Fibroblast of skin of back (primary cell): ENCODE measurements at places on chromosomes 4 and X.

DNA sequence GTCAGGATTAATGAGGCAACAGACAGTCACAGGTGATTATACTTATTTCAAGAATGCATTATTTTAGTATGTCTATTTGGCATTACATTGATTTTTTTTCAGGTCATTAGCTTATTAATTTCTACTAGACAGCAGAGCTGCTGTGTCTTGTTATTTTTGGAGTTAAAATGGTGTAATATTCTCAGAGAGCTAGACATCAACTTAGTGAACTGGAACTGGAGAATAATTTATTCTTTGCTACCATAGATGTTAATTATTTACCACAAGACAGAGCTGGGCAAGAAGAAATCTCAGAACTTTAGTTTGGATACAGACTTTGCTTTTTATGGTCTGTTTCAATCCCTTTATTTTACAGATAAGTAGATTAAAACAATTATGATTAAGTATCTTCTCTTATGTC, 10.2 kb upstream of the HPGD start:
- no peak for DNase-seq

- peak; percentile 56 for DNase-seq
These were observed 4.5 kb upstream of the CBR4 start for GRCh38 chr4:169014586-169014985.

GRCh38 chrX:128754130-128754529, 701.9 kb upstream of the ACTRT1 start:
- DNase-seq: peak; percentile 0

DNA sequence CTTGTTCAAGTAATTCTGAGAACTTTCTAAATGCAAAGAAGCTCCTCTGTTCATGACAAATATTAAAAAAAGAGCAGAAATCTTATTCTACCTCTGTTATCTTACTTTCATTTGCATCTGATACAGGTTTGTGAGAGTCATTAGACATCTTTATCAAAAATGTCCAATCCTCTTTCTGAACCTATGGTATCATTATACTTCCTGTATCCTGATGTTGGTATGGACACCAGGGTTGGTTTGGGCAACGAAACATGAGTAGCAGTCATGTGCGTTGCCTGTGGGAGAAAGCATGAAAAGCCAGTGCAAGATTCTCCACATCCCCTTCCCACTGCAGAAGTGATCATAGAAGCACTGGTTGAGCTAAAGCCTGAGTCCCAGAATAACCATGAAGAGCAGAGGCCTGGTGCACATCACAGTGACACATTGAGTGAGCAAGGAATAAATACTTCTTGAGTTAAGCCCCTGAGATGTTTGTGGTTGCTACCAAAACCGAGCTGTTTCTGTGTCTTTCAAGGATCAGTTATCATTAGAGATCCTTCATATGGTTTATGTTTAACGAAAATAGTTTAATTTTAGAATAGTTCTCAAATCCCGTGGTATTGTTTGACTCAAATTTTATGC, 197.2 kb downstream of the BANK1 start:
- no peak for DNase-seq

DNA sequence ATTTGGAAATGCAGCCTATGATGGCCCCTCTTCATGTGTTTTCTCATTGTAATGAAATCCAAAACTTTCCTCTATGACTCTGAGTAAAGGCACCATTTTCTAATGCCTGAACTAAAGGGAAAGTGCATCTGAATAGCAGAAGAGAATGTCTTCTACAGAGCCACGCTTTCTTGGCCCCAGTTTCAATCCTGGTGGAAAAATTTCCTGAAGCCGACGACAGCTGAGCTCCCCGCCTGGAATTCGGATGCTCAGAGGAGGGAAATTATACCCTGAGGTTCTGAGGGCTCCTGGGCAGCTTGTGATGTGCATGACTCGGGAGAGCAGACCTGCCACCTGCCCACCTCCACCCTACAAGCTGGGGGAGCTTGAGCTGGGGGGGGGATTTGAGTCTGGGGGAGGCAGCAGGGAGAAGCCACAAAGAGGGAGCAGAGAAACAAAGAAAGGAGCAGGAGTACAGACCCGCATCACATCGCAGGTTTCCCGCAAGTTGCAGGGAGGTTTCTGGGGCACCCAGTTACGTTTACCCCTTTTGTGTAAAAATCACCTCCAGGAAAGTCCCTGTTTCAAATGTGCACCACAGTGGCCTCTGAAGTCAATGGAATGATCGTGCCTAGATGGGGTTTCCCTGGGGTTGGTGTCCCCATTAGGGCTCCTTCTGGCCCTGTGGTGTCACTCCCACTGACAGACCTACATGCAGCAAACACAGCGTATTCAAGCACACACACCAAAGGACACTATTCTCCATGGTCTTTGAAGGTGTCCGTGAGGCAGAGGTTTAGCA, 145.6 kb upstream of the RBPJ start:
- no peak for DNase-seq

- no peak for DNase-seq
These were observed 145.0 kb upstream of the DGKK start for GRCh38 chrX:50615570-50616158.

- peak; percentile 89 for DNase-seq
These were observed 286.5 kb downstream of the EPHA5 start for GRCh38 chr4:65383589-65384305.

- DNase-seq: no peak
These were observed 324.0 kb downstream of the DHRSX start for GRCh38 chrX:2176733-2177132.

DNA sequence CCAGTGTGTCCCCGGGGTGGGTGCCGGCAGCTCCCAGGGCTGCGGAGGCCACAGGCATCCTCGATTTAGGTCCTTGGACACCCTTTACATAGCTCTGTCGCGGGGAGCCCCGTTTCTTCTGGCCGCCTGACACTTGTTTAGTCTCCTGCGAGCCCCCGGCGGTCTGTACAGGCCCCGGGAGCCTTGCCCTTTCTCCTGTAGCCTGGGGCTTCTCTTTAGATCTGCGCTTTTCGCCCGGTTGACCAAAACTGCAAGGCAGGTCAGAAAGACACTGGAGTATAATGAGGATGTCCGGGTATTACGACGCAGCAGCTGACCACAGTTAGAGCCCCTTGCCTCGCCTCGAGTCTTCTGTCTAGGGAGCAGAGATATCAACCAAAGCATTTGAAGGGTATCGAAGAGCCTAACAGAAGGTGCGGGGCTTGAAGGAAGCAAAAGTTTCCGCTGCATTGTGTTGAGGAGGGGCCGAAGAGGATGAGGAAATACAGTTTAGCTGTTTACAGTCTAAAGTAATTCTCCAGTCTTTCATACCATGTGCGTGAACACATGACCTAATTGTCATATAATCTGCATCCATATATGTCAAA, 479 bp downstream of the BRCC3 start:
- no peak for DNase-seq

GRCh38 chr4:165677081-165677480, 196.0 kb upstream of the TLL1 start:
- DNase-seq: peak; percentile 19

- no peak for DNase-seq
These were observed 37.2 kb downstream of the CPLX1 start for GRCh38 chr4:788636-789297.

DNA sequence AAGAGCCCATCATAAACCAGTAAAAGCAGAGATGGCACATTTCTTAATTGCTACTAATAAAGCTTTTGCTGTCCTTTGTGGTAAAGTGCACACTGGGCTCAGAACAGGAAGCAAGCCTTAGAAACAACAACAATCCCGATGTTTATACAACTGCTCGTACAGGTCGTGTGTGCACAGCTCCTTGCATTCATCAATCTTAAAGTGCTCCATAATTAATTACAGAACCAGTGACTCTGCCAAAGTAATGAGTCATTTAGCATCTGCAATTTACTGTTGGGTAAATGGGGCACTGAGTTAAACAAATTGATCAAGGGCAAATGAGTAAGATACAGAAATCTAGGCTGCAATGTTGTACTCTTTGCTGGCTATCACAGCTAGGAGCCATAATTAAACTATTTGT, 61.3 kb upstream of the TXK start:
- peak; percentile 17 for DNase-seq

DNA sequence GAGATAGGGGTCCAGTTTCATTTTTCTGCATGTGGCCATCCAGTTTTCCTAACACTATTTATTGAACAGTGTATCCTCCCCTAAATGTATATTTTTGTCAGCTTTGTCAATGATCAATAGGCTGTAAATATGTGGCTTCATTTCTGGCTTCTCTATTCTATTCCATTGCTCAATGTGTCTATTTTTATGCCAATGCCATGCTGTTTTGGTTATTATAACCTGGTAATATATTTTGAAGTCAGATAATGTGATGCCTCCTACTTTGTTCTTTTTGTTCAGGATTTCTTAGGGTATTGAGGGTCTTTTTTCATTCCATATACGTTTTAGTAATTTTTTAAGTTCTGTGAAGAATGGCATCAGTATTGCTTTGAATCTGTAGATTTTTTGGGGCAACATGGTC, 8.7 kb upstream of the CXCL3 start:
- no peak for DNase-seq

GRCh38 chr4:66575008-66575696, 904.9 kb upstream of the EPHA5 start:
- DNase-seq: peak; percentile 60

- DNase-seq: no peak
These were observed 111.0 kb downstream of the DDIT4L start for GRCh38 chr4:100079264-100079663.

- no peak for DNase-seq
These were observed 58.2 kb upstream of the FBXW7 start for GRCh38 chr4:152594057-152594456.

GRCh38 chrX:119885554-119886428, 9.9 kb upstream of the AKAP14 start:
- peak; percentile 13 for DNase-seq

- no peak for DNase-seq
These were observed 150.6 kb upstream of the ANKRD50 start for GRCh38 chr4:124863040-124863545.

DNA sequence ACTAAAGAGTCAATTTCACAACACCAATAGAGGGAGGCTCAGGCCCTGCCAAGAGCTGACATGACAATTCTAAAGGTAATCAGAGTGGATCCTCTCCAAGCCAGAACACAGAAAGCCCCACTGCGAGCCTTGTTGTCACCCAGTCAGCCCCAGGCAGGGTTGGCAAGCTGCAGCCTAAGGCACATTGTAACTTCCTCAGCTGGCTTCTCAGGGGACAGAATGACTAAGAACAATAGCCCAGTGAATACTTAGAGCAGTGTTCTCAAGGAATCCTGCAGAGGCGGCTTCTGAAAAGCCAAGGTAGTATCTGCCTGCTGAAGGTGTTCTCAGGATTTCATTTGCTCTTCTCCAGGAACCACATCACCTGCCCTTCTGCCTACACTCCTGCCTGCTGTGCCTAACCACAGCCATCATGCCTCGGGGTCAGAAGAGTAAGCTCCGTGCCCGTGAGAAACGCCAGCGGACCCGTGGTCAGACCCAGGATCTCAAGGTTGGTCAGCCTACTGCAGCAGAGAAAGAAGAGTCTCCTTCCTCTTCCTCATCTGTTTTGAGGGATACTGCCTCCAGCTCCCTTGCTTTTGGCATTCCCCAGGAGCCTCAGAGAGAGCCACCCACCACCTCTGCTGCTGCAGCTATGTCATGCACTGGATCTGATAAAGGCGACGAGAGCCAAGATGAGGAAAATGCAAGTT, at the start of gene MAGEB4:
Gene MAGEB4 (plus strand): TSS at position 277 of the 692 bp plus-strand sequence. CDS start 136 bp downstream, at position 413.
- DNase-seq: no peak

- no peak for DNase-seq
These were observed 34.1 kb downstream of the DLG3 start for GRCh38 chrX:70478526-70479245.

DNA sequence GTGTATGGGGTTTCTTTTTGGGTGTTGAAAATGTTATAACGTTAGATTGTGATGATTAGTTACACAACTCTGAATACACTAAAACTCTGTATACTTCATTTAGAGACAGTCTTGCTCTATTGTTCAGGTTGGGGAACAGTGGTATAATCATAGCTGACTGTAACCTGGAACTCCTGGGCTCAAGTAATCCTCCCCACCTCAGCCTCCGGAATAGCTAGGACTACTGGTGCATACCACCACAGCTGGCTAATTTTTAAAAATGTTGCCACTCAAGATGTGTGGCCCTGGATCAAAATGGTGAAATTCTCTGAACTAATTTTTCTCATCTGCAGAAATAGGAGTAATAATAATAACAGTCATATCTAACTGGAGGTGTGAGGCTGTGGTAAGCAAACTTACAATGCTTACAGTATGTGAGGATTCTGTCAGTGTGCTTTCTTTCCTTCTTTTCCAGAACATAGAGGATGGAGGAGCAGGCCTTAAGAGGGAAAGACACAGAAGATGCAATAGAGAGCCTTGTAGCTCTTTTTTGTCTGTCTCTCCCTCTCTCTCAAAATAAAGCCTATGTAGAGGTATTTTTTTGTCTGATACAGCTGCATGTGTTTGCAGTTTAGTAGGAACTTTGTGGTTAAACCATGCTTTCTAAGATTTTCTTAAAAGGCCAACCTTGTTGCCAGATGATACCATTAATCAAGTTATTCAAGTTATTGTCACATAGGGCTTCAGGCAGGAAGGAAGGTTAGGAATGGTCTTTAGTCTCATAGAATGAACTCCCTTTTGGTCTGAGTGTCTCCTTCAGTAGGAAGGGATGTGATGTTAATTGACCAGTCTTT, 7.5 kb downstream of the ADD1 start:
- no peak for DNase-seq

DNA sequence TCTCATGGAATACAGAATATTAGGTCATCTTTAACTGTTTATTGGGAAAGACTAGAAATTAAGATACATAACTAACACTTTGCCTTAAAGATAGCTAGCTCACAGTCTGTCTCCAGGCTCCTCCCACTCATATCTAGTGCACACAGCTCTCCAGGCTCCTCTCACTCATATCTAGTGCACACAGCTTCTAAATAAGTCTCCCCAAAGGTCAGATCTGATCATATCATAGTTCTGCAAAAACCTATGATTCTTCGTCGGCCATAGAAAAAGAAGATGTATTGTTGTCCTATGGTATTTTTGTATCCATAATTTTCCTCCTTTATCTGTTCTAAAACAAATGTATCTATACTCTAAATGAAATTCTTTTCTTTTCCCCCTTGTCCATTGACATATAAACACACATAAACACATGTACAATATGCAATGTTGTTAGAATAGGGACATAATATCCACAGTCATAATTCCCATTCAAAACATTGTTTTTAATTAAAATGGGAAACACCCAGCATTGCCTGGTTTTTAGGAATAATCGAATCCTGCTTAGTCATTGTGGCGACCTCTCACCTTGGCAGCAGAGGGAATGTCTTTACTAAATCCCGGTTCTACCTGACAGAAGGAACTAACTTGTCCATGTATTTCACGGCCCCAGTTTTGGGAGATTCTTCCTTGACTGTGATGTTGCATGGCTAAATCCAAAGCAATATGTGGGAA, 1282.0 kb downstream of the PCDH7 start:
- no peak for DNase-seq

DNA sequence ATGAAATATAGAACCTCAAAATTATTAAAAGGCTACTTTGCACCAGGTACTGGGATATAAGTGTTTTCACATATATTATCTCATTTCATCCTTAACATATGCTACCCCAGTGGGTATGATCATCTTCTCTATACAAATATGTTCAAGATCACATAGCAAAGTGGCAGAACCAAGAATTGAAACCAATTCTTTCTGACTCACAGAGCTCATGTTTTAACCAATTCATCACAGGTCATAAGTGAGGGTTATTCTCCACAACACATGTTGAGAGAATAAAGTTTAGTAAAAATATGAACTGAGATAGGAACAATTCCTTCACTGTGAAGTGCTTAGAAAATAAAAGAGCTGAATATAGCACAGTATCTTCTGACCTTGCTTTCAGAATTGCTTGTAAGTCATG, 442.9 kb upstream of the RASGEF1B start:
- DNase-seq: no peak
